Neural crest cell (in vitro differentiated cells): ENCODE measurements at places on chromosomes 6 and 20. TPM values are rescaled to one million over a fixed set of nuclear protein-coding genes. Genes with fewer than 3 reads are reported as not detected.

GRCh38 chr6:138421608-138422007 is 17.6 kb downstream of the HEBP2 start:
- H3K27me3 ChIP-seq = no peaks in the 10 kb centered on the region
- no peak overlapping the region for H3K4me3 ChIP-seq
- no peak for DNase-seq
- peaks cover 49% of the 10 kb centered on the region for H3K36me3 ChIP-seq

DNA sequence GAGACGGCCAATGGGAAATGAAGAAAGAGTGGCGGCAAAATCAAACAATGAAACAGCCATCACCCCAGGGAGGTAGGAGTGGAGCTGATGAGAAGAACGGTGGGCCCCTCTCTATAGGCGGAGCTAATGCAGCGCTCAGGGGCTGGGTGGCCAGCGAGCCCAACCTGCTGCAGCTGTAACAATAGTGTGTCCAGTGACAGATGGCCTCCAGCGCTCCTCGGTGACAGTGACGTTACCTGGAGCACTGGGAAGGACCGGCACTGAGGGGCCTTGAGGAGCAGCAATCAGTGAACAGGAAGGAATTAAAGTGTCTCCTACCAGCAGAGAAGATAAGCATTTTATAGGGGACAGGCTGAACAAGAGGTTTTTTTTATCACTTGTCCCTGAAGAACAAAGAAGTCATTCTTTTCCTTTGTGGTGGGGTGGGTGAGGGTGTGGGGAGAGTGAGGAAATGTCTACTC is 81.6 kb downstream of the FOXA2 start:
- H3K27ac ChIP-seq = no peak overlapping the region
- no peak for DNase-seq
- H3K27me3 ChIP-seq = peaks cover 51% of the 10 kb centered on the region

DNA sequence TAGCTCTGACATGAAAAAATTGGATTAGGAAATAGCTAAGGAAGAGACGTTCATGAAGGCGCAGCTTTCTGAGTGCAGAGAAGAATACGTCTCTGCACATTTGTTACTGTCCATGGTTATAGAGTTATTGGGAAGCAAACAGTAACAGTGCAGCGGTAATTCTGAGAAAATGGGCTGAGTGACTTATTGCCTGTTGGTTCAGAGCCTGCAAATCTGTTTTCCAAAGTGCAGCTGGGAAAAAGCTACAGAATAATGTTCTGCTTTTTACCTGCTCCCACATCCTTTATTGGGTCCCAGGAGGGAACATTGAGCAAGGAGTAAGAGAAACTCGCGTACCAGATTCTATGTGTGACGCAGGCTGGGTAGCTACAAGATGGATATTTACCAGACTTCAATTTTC is 160.2 kb downstream of the BTBD3 start:
- no peak overlapping the region for H3K4me3 ChIP-seq
- no peaks in the 10 kb centered on the region for H3K27me3 ChIP-seq
- H3K36me3 ChIP-seq = no peaks in the 10 kb centered on the region
- DNase-seq = no peak

DNA sequence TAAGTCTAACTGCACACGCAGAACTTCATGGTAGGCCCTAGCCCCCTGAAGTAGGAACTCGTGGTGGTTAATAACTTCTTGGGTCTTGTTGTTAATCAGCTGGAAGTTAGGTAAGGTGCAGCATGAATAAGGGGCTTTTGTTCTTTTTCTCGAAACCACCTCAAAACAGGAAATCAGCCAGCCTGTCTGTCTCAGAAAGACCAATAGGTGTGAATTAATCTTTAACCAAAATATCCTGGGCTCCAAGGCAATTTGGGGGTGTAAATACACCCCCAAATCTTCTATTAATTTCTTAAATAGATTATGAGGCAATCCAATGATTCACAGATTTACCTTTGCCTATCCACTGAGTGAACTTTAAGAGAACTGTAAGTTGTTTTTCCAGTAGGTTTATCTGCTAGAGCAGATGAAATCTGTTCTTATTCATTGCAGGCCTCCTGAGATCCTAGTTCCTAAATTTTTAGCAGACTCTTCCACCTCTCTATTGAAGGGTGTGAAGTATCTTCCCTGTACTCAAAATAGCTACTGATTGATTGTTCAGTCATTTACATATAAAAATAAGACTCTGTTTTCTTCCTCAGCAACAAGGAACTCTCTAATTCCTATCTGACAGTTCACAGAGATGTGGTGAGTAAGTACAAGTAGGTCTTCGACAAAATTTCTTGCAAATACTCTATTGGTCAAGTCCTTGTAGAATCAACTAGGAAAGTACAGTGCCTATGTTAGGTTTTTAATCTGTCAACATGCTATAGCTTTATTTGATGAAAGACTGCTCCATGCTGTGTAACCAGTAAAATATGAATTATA is 427.1 kb upstream of the NOX3 start:
- H3K4me1 ChIP-seq = no peaks in the 10 kb centered on the region
- H3K4me3 ChIP-seq = no peak overlapping the region
- no peak for DNase-seq
- peaks cover 2% of the 10 kb centered on the region for H3K36me3 ChIP-seq
- H3K27ac ChIP-seq = no peak overlapping the region

GRCh38 chr20:2741463-2741862 is 48.9 kb downstream of the EBF4 start:
- DNase-seq = no peak
- no peak overlapping the region for H3K4me3 ChIP-seq
- no peak overlapping the region for H3K27ac ChIP-seq
- peaks cover 68% of the 10 kb centered on the region for H3K27me3 ChIP-seq
- no peaks in the 10 kb centered on the region for H3K4me1 ChIP-seq

DNA sequence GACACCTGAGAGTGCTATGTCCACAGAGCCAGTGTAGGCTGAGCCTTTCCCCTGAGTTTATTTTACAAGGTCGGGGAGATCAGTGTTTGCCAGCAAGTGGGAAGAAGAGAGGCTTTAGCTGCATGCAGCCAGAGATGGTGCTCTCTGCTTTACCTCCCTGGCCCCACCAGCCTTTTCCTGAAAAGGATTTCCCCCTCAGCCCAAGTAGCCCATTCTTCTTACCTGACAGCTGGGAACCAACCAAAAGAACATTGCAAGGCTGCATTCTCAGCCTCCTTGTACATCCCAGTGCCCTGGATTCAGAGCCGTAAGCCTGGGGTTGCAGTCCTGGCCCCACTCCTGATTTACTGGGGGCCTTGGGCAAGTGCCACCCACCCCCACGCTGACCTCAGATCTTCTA is 16.9 kb downstream of the SNPH start:
- no peak overlapping the region for H3K4me3 ChIP-seq
- DNase-seq = no peak
- no peaks in the 10 kb centered on the region for H3K27me3 ChIP-seq
- H3K36me3 ChIP-seq = no peaks in the 10 kb centered on the region

LATS1 gene
- total RNA-seq = 27.4 and 32.7 TPM in 2 replicates

- H3K27me3 ChIP-seq = no peaks in the 10 kb centered on the region
- H3K36me3 ChIP-seq = peaks cover 20% of the 10 kb centered on the region
- H3K4me3 ChIP-seq = no peak overlapping the region
- peaks cover 22% of the 10 kb centered on the region for H3K4me1 ChIP-seq
- peak overlapping the region; percentile 40 for H3K27ac ChIP-seq
These were observed 625.4 kb downstream of the QKI start for GRCh38 chr6:164039954-164040375.

- peak overlapping the region; percentile 39 for H3K4me3 ChIP-seq
- no peaks in the 10 kb centered on the region for H3K27me3 ChIP-seq
- peak overlapping the region; percentile 87 for H3K27ac ChIP-seq
- peak; percentile 4 for DNase-seq
- H3K36me3 ChIP-seq = no peaks in the 10 kb centered on the region
These were observed 58.3 kb downstream of the LAMP5 start for GRCh38 chr20:9572670-9573069.

- no peak overlapping the region for H3K4me3 ChIP-seq
- peak overlapping the region; percentile 0 for H3K27ac ChIP-seq
- no peaks in the 10 kb centered on the region for H3K4me1 ChIP-seq
- H3K27me3 ChIP-seq = no peaks in the 10 kb centered on the region
- DNase-seq = no peak
These were observed 747.1 kb upstream of the ADGRB3 start for GRCh38 chr6:67887747-67888545.

DNA sequence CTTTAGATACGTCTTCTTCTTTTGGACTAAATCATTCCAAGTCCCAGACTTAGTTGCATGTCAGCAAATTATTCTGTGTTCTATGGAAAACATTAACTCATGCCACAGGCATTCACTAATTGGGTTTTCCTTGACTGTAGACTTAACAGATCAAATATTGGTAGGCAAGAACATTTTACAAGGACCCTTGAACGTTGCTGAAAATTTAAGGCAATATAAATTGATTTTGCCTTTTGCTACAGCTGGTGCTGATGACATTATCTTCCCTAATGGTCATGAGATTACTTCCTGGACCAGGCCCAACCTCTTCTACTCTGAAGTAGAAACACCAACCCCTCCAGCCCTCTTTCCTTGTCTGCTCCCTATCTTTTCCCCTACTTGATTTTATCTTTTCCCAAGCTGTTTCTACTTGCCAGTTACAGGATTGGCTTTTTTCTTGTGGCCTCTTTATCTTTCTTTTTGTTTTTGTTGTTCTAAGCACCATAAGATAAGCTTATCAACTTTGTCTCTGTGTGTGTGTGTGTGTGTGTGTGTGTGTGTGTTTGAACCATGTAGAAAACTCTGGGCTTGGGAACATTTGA is 514.0 kb upstream of the SOX4 start:
- no peak overlapping the region for H3K27ac ChIP-seq
- no peaks in the 10 kb centered on the region for H3K4me1 ChIP-seq
- H3K27me3 ChIP-seq = no peaks in the 10 kb centered on the region
- H3K36me3 ChIP-seq = peaks cover 14% of the 10 kb centered on the region

DNA sequence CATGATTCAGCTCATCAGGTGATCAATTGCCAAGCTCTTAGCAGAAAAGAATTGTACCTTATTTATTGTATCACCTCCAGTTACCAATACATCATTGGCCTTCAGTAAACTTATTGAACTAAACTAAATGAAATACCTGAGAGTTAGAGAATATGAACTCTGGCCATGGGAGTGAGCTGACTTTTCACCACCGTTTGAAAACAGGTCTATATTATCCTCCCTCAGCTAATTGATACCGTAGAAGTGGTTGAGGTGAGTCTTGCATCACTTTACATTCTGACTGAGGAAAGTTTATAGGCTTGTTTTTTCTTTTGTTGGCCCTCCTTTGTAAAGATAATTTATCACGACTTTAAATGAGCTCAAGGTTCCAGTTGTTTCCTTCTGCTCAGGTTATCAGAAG is 52.5 kb upstream of the ADGRG6 start:
- H3K36me3 ChIP-seq = no peaks in the 10 kb centered on the region
- no peak overlapping the region for H3K4me3 ChIP-seq
- no peak for DNase-seq
- H3K27ac ChIP-seq = no peak overlapping the region
- no peaks in the 10 kb centered on the region for H3K27me3 ChIP-seq

DNA sequence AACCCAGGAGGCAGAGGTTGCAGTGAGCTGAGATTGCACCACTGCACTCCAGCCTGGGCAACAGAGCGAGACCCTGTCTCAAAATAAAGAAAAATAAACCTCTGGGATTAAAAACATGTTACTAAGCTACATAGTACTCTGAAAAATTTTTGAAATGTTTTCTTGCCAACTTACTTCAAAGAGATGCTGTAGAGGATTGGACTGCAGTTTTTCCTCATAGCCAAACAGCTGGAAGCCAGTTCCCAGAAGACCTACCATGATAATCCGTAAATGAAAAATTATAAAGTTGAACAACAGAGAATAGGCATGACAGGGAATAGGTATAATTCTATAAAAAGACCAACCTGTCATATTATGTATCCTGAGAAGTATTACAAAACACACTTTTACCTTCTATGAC is 48.0 kb downstream of the RARS2 start:
- H3K4me3 ChIP-seq = no peak overlapping the region
- peaks cover 22% of the 10 kb centered on the region for H3K36me3 ChIP-seq
- DNase-seq = no peak
- no peaks in the 10 kb centered on the region for H3K27me3 ChIP-seq
- H3K4me1 ChIP-seq = no peaks in the 10 kb centered on the region

GRCh38 chr6:135419162-135419561 is 78.4 kb downstream of the AHI1 start:
- no peak overlapping the region for H3K4me3 ChIP-seq
- H3K4me1 ChIP-seq = no peaks in the 10 kb centered on the region
- no peak overlapping the region for H3K27ac ChIP-seq

- H3K27me3 ChIP-seq = no peaks in the 10 kb centered on the region
- no peak overlapping the region for H3K27ac ChIP-seq
- H3K36me3 ChIP-seq = no peaks in the 10 kb centered on the region
- peaks cover 13% of the 10 kb centered on the region for H3K4me1 ChIP-seq
These were observed 100.5 kb upstream of the DTNBP1 start for GRCh38 chr6:15763364-15763763.

RAET1L gene
- total RNA-seq = not detected in 2 replicates

SIRPB1 gene
- total RNA-seq = 0.77 and 1.5 TPM in 2 replicates

FOXP4 gene
- 57.9 and 62.4 TPM in 2 replicates for total RNA-seq

UBE2V1 gene
- 147 and 177 TPM in 2 replicates for total RNA-seq

DNA sequence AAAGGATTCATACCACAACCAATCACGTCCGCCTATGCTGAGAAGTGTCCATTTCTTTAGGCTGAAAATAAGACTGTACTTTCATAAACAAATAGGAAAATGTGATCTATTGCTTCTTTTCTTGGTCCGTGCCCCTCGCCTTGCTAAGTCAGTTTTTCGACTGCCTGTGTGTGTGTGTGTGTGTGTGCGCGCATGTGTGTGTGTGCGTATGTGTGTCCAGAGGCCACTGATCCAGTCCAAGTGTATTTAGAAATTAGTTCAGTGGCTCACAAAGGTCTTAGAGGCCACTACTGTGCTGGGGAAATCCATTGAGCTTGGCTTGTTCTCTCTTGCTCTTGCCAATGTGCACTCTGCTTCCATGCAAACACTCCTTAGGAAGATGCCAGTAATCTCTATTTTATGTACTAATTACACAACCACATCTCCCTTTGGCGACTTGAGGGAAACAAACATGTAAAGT is 50.5 kb downstream of the SLC22A23 start:
- no peak for DNase-seq
- H3K27ac ChIP-seq = no peak overlapping the region
- H3K4me3 ChIP-seq = no peak overlapping the region
- peaks cover 31% of the 10 kb centered on the region for H3K4me1 ChIP-seq
- H3K36me3 ChIP-seq = peaks cover 3% of the 10 kb centered on the region

B4GALT5 gene
- 48.9 and 49.0 TPM in 2 replicates for total RNA-seq

CASP8AP2 gene
- 36.6 and 38.3 TPM in 2 replicates for total RNA-seq
